ENCODE measurements at places on chromosomes 1 and 21. TPM values are rescaled to one million over a fixed set of nuclear protein-coding genes. Genes with fewer than 3 reads are reported as not detected.

DNA sequence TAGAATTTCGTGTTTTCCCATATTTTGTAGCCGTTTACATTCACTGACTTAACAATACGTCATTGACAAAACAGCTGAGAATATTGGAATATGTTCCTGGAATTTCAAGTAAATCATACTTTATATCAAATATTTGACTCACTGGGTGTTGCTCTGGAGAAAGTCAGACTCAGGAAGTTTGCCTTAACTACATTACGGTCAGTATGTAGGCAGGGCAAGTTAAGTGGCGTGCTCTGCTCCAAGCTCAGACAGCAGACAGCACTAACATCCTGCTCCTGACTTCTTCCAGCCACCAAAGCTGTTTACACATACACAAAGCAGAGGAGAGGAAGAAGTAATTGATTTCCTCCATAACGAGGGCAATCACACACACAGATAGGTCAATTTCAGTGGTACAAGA, 414.6 kb downstream of the LRRIQ3 start:
- no peak for DNase-seq

GRCh38 chr1:96472471-96472870, 249.1 kb upstream of the PTBP2 start:
- no peak for DNase-seq

- DNase-seq = no peak
Measured at GRCh38 chr1:56113679-56114078, 465.7 kb downstream of the PLPP3 start.

Gene ZBTB17
- total RNA-seq = 51.5 TPM

GRCh38 chr21:33660406-33660805, 18.1 kb downstream of the ITSN1 start:
- no peak for DNase-seq

- no peak for DNase-seq
Measured at GRCh38 chr1:243267914-243268653, 12.2 kb downstream of the SDCCAG8 start.

DNA sequence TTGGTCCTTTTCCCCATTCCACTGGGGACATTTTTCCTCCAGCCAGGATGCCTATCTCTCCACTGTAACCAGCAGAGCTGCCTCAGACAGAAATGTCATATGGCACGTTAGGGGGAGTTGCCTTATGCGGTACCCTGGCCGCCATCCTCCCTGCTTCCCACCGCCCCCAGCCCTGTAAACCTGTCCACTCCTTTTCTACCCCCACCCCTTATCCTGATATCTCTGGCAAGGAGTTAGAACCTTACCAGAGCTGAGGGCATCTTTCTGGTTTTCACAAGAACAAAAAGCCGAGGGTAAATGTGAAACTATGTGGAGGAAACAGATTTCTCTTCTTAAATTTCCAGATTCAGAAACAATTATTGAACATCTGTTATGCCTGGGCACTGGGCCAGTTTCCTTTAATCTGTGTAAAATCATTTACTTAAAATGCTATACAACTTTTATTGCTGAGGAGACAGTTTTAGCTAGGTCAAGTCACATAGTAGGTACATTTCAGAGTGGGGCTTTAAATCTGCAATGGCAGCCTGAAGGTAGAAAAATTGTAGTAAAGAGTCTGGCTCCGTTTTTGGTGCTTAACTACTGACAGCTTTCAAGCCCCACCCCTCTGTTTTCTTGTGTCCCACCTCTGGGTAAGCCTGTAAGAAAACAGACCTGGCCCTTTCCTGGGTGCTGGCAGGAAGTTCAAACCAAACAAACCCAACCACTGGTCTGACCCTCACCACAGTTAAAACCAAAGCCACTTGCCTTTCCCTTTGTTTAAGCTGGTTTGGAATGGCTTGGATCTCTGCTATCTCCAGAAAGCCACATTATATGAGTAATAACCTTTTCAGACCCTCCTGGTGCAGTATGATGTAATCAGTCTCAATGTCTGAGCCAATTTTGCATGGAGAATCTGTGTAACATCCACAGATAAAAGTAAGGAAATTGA, 319.0 kb downstream of the HHAT start:
- no peak for DNase-seq

Gene TFF2
- total RNA-seq = not detected

GRCh38 chr1:8061673-8062386, 35.7 kb upstream of the ERRFI1 start:
- no peak for DNase-seq

GRCh38 chr1:207964195-207964966, 53.5 kb upstream of the CD34 start:
- no peak for DNase-seq
